ENCODE measurements at places on chromosomes 16 and 17. TPM values are rescaled to one million over a fixed set of nuclear protein-coding genes. Genes with fewer than 3 reads are reported as not detected.

The CMTM2 gene
- total RNA-seq: not detected

The PYDC1 gene
- not detected for total RNA-seq

The ITPRIPL2 gene
- total RNA-seq: 50.4 TPM

The MYADML2 gene
- total RNA-seq: not detected

The KRTAP2-3 gene
- 1.8 TPM for total RNA-seq

The WFIKKN1 gene
- total RNA-seq: 0.06 TPM

The CBLN1 gene
- total RNA-seq: 0.23 TPM

- no peak for DNase-seq
Measured at GRCh38 chr17:52024300-52024870, 134.1 kb downstream of the CA10 start.

DNA sequence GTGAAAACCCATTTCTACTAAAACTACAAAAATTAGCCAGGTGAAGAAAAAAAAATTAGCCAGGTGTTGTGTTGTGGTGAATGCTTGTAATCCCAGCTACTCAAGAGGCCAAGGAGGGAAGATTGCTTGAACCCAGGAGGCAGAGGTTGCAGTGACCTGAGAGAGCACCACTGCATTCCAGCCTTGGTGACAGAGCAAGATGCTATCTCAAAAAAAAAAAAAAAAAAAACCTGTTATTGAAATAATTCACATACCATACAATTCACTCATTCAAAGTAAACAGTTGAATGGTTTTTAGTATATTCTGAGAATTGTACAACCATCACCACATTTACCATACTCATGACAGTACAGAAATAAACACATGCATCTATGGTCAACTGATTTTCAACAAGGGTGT lies 31.0 kb downstream of the ZNRF1 start:
- DNase-seq: no peak

DNA sequence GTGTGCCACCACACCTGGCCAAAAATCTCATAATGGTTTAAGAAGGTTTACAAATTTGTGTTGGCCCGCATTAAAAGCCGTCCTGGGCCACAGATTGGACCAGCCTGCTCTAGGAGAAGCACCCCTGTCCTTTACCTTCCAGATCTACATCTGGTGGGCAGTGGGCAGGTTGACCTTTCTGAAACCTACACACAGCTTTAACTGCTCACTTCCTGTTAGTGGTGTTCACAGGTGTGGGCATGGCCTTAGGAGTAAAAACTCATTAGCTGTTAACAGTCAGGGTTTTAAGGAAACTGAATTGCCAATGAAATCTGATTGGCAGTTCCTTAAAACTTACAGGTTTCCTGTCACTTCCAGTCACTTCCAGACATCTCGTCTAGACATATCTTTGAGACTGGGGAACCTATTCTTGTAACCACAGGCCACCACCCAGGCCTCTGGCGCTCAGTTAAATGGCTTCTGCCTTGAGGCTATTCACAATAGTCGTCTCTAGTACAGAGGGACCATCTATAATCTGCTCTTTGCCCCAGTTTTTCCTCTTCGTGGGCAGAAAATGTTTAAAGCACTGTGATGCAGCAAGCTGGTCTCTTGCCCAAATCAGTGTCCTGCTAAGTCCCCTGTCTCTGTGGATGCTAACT lies 29.3 kb downstream of the GNGT2 start:
- no peak for DNase-seq

DNA sequence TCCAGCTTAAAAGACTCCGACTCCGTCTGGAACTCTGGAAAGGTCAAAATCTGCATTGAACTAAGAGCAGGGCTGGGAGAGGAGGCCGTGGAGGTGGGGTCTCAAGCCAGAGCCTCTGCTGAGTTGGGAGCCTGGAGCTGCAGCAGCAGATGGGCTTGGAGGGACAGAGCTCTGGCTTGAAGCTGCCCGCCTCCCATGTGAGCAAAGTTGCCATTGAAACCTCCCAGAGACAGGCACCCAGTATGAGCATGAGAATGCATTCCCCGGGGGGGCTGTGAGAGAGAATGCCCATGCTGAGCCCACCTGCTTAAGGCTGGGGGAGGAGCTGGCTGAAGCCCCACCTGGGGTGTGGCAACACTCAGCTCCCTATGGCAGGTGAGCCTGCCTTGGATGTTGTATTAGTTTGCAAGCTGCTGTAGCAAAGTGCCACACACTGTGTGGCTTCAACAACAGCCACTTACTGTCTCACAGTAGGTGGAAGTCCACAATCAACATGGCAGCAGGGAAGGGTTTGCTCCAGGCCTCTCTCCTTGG lies 9.6 kb downstream of the KIF19 start:
- no peak for DNase-seq

- no peak for DNase-seq
Measured at GRCh38 chr17:81253358-81254131, 14.4 kb downstream of the NDUFAF8 start.

- no peak for DNase-seq
Measured at GRCh38 chr16:82533189-82533588, 93.6 kb upstream of the CDH13 start.

GRCh38 chr17:11986942-11987329 lies 10.3 kb downstream of the ZNF18 start:
- peak; percentile 20 for DNase-seq

DNA sequence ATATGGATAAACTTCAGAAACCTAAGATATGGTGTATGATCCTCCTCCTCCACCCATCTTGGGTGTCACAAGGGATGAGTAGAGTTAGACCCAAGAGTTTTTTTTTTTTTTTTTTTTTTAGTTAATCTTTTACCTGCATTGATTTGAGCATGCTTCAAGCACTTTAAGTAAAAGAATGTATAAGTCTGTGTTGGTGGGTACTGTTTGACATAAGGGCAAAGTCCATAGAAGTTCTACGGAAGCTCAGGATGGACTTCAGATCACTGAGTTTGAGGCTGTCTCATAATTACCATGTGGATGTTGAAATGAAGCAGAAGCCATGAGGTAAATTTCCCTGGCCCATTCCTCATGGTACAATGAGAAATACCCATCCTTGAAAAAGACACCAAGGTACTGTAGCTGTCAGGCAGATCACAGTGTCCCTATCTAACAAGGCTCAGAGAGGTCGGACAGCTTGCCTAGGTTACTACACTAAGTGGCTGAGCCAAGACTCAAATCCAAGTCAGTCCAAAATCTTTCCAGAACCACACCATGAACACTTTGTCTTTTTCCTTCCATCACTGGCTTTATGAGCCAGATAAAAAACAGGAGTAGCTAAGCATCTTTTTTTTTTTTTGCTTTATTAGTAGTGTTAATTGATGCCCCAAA lies 962.8 kb downstream of the CDH11 start:
- DNase-seq: no peak

GRCh38 chr16:30124985-30125379 lies 2.0 kb upstream of the MAPK3 start:
- DNase-seq: no peak

DNA sequence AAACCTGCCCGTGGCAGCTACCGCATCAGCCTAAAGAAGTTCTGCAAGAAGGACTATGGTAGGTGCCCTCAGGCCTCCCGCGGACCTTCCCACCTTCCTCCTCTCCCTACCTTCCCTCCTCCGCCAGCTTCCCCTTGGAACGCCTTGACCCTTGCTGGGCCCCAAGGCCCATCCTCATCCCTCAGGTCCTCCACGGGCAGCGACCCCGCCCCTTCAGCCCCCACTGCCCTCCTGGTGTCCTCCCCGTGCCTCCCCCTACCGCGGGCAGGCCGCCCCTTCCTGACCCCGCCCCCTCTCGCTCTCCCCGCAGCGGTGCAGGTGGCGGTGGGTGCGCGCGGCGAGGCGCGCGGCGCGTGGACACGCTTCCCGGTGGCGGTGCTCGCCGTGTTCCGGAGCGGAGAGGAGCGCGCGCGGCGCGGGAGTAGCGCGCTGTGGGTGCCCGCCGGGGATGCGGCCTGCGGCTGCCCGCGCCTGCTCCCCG lies 1.4 kb upstream of the TBC1D24 start:
- no peak for DNase-seq

DNA sequence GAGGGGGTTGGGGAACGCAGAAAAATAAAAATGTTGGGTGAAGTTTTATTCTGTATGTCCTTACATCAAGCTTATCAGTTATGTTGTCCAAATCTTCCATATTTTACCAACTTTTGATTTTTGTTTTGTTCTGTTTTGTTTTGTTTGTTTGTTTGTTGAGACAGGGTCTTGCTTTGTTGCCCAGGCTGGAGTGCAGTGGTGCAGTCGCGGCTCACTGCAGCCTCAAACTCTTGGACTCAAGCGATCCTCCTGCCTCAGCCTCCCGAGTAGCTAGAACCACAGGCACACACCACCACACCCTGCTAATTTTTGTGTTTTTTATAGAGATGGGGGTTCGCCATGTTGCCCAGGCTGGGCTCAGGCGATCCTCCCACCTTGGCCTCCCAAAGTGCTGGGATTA lies 20.8 kb downstream of the ZNRF1 start:
- no peak for DNase-seq

DNA sequence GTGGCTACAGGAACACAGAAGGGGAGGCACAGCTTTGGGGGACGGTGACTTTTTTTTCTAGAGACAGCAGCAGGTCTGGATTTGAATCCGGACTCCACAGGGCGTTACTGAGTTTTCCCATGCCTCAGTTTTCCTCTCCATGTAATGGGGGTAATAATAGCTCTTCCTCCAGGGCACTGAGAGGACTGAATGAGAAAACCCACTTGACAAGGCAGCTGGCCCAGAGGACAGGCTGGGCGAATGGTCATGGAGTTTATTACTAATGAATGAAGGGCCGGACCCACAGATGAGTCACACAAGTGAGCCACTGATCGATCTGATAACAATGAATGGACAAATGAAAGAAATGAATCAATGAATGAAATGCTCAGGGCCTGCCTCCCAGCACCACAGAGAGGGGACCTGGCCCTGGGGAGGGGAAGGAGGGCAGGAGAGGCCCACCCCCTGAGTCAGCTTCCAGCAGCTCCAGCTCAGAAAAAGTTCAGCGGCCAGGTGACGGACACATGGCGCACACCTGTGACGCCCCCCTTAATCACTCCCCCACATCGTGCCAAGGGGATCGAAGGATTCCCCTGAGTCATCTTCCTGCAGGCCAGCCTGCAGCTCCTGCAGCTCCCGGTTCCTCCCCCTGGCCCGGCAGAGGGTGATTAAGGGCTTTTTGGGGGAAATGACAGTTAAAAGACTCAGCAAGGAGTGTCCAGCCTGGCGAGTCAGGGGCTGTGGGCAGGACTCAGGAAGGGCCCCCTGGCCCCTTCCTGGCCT lies 54.3 kb downstream of the SOCS1 start:
- DNase-seq: peak; percentile 16

Measured in glomerular endothelial cell (primary cell).